ENCODE measurements at places on chromosomes 2 and 18. TPM values are rescaled to one million over a fixed set of nuclear protein-coding genes. Genes with fewer than 3 reads are reported as not detected.

The GNAL gene
- total RNA-seq, result 5.6 TPM

The TAF1B gene
- total RNA-seq, result 22.9 TPM

DNA sequence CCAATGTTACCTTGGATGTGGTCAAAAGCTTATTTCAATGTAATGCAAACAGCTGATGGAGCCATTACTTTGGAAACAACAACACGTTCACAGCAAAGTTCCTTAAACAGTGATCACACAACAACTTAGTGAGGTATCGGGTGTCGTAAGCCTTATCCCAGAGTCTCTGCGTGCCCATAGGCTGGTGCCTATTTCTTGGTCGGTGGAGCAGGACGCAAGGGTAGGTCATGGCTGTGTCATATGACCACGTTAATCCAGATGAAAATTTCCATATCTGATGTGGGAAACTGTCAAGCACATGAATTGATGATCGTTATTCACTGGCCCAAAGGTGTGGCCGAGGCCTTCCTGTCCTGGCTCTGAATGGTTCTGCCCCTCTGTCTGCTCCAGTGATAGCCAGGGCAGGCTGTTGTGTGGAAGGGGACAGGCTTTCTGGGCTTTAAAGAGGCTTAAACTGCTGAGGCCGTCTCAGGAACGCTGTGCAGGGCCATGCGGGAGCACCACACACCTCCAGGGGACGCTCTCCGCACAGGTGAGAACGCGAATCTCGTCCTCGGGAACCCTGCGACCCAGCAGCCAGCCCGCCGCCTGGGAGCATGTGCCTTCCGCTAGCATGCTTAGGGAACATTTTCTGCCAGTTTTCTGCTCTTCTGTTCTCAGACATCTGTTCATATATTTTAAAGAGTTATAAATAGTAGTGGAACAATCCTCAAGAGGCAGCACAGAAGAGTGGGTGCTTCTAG, 90.6 kb downstream of the KCTD1 start:
- no peak overlapping the region for H3K4me3 ChIP-seq
- H3K27ac ChIP-seq, result no peak overlapping the region
- H3K27me3 ChIP-seq, result no peaks in the 10 kb centered on the region
- peaks cover 6% of the 10 kb centered on the region for H3K36me3 ChIP-seq

DNA sequence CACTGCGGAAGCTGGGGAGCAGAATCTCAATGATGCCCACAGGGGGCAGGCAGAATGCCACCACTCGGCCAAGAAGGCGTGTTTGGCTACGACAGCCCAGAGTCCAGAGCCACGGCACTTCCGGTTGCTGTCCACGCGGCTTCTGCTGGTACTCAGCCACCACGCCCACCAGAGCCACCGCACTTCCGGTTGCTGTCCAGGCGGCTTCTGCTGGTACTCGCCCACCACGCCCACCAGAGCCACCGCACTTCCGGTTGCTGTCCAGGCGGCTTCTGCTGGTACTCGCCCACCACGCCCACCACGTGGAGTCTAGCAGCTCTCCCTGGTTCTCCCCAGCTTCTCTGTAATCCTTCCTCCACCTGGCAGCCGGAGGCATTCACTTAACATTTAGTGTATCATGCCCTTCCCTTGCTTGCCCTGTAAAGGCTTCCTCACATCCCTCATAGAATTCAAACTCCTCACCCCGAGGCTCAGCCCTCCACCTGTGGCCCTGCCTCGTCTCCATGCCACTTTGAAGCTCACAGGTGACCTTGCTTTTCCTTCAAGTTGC, 40.1 kb upstream of the APCDD1 start:
- no peaks in the 10 kb centered on the region for H3K27me3 ChIP-seq
- no peak for DNase-seq
- no peak overlapping the region for H3K4me3 ChIP-seq
- no peak overlapping the region for H3K27ac ChIP-seq

GRCh38 chr2:230000118-230000841, 68.4 kb downstream of the SLC16A14 start:
- no peaks in the 10 kb centered on the region for H3K4me1 ChIP-seq
- no peak overlapping the region for H3K4me3 ChIP-seq
- H3K36me3 ChIP-seq, result no peaks in the 10 kb centered on the region
- no peaks in the 10 kb centered on the region for H3K27me3 ChIP-seq
- DNase-seq, result no peak

- no peak overlapping the region for H3K27ac ChIP-seq
- no peak overlapping the region for H3K4me3 ChIP-seq
- no peaks in the 10 kb centered on the region for H3K36me3 ChIP-seq
- H3K4me1 ChIP-seq, result no peaks in the 10 kb centered on the region
- DNase-seq, result no peak
Observed at GRCh38 chr2:240736281-240737250, 44.9 kb downstream of the AQP12A start.

DNA sequence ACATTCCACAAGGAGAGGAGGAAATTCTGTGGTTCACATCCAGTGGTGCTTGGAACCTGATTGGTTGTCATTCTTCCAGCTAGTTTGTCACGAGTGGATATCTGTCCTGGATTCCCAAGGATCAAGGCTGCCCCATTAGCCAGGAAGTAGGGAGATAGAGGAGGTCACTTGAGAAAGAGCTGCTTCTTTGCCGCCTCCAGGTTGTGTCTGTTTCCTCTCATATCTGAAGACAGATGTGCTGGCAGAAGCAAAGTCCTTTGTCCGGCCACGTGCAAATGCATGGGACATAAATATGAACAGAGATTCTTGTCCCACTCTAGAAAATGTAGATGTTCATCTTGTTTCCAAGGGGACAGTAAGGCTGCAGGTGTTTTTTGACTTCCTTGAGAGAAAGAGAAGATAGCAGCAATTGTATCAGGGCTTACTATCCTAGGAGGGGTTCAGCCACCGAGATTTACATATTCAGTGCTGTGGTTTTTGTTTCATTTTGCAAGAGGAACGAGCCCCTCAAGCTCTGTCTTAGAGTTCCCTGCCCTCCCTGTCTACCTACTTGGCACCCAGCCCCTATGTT, 174.4 kb downstream of the RPIA start:
- no peak overlapping the region for H3K27ac ChIP-seq
- peaks cover 5% of the 10 kb centered on the region for H3K27me3 ChIP-seq
- no peaks in the 10 kb centered on the region for H3K4me1 ChIP-seq
- H3K36me3 ChIP-seq, result no peaks in the 10 kb centered on the region
- no peak for DNase-seq

DNA sequence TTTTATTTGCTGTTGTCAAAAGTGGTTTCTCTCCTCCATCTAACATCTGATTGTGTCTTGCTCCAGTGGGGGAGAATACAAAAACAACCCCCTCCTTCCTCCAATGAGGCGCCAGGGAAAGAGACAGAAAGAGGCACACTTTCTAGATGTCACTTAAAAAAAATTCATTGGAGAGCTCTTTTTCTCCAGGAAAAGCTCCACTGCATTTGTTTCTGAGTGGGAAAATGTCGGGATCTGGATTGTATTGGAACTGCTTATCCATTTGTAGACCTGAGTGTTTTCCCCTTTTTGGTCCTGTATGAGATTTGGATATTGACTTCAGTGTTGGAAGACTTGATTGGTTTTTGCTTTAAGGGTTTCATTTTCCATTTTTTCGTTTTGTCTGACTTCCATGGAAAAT, 995 bp downstream of the MBD5 start:
- peaks cover 38% of the 10 kb centered on the region for H3K4me1 ChIP-seq
- no peaks in the 10 kb centered on the region for H3K27me3 ChIP-seq
- peak overlapping the region; percentile 89 for H3K27ac ChIP-seq
- H3K36me3 ChIP-seq, result no peaks in the 10 kb centered on the region
- H3K4me3 ChIP-seq, result peak overlapping the region; percentile 83

DNA sequence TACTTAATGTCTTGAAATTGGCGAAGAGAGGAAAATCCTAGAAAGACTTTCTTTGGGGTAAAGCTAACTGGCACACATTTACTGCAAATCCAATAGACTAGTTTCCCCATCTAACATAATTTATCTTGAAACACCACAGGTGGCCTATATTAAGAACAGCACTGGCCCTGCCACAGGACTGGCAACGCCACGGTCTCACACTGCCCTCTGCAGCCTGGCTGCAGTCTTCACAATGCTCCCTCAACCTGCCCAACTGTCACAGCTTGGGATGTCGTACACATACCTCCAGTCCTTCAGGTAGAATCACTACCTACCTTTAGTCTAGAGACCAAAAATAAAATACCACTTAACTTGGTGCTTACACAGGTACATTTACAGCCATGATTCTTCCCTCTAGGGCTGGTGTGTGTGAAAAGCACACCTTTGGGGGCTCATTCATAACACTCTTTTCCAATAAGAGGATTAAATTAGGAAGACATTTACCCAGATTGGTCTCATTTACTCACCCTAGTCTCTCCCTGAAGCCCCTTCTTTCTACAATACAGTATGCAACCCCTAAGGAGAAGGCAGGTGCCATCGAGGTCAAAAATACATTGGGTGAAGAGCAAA, 222.2 kb downstream of the C1D start:
- H3K4me1 ChIP-seq, result no peaks in the 10 kb centered on the region
- no peaks in the 10 kb centered on the region for H3K36me3 ChIP-seq
- DNase-seq, result peak; percentile 61
- no peak overlapping the region for H3K4me3 ChIP-seq

DNA sequence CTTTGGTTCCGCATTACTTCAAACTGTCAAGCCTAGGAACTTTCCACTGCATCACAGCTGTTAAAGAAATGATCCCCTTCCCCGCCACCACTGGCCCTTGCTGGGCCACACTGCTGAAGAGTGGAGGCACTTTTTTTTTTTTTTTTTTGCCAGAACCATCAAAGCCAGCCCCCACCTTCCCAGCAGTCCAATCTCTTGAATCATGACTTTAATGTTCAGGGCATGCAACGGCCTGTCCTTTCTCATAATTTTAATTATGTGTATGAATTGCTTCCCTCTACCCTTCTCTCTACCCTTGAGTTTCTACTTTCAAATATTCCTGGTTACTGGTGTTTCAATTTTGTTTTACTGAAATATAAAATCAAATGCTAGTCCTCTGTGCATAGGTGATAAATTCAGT, 102.1 kb upstream of the LMAN1 start:
- no peak overlapping the region for H3K27ac ChIP-seq
- H3K36me3 ChIP-seq, result no peaks in the 10 kb centered on the region
- no peaks in the 10 kb centered on the region for H3K27me3 ChIP-seq
- DNase-seq, result no peak
